Stimulated activated CD4-positive, alpha-beta T cell treated with anti-CD3 and anti-CD28 coated beads, TNF-alpha, amount 100 ng/mL, for 1 hour (primary cell): ENCODE measurements at places on chromosomes 4 and X.

GRCh38 chr4:77398256-77398655 is 207.4 kb upstream of the CXCL13 start:
- no peak for DNase-seq

GRCh38 chrX:14359316-14359715 is 170.0 kb upstream of the GLRA2 start:
- no peak for DNase-seq

DNA sequence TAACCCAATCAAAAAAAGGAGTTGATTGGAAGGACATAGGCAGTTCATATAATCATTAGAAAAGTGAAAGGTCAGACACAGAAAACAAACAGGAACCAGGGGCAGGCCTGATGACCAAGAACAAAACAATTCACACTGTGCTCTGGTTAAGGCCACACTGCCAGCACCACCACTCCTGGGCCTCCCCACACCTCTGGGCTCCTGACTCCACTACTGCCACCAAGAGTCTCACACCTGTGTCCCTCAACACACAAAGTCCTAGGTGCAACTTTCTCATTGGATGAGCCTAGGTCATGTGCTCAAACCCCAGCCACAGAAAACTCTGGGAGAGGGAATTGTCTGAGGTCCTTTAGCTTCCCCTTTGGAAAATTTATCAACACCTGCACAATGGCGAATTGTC is 11.1 kb upstream of the FAM9C start:
- DNase-seq = no peak

- DNase-seq = peak; percentile 74
Observed at GRCh38 chrX:48911412-48912182, at the start of gene SLC35A2. Gene SLC35A2 (minus strand): TSS chrX:48911646. CDS start chrX:48911636, 10 bp downstream.

- DNase-seq = no peak
Observed at GRCh38 chr4:133145241-133145640, 3.9 kb upstream of the PCDH10 start.

DNA sequence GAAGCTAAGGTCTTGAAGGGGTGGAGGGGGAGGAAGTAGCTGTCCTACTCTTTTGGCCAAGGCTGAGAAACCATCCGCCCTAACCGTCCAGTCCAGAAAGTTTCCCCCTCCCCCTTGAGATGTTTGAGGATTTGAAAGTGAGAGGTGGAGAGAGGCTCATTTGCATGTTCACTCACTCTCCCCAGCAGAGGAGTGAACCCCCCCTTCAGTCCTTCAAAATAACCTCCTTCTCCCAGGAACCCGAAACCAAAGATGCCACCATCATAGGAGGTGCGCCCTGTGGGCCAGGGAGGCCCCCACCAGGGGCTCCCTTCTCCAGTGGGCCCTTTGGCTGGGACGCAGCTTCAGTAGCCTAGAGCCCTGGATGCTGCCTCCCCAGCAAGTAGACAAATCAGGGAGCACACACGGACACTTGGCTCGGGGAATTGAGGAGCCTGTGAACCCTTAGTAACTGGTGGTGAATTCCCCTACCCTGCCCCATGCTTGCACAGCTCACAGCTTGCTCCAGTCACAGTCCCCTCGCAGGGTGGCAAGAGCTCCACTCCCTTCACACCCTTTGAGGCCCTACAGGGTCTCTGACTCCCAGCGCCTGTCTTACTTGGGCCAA is 25.6 kb downstream of the ELF4 start:
- no peak for DNase-seq

- no peak for DNase-seq
Observed at GRCh38 chr4:25448379-25449109, 71.5 kb downstream of the ANAPC4 start.
